ENCODE measurements at places on chromosomes 5 and 9.

DNA sequence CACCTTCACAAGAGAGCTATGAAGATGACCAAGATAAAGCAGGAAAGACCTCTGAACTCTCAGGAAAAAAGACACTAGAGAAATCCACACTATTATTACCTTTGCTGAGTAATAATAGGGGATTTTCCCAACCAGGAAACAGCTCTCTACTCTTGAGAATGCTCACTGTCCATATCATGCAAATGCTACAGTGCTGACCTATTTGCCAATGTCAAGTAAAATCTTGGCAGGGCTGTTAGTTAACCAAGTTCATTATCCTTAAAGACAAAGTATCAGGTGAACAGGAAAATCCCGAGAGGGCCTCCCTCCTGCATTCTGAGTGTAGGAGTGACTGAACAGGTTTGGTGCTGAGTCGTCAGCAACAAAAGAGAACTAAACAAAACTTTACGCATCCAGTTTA, 306.6 kb downstream of the ACTL7B start:
- DNase-seq = no peak

DNA sequence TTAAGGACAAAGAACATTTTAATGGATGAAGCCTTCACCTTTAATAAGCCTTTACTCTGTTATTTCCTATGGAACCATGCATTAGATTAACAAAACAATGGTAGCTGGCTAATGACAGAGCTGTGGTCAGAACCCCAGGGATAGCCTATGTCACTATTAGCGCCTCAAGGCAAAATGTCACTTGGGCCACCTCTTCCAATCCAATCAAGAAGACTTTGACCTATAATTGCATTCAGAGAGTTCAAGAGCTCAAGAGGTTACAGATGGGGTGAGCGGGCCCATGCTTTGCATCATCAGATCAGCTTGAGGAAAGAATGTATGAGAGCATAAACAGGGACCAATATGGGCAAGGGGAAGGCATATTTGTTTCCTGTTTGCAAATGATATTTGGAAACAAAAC, 425.1 kb downstream of the ARHGEF28 start:
- DNase-seq = no peak

GRCh38 chr5:94744906-94745305, 126.4 kb downstream of the SLF1 start:
- DNase-seq = no peak

- no peak for DNase-seq
Observed at GRCh38 chr9:123482295-123482968, 126.4 kb downstream of the CRB2 start.

DNA sequence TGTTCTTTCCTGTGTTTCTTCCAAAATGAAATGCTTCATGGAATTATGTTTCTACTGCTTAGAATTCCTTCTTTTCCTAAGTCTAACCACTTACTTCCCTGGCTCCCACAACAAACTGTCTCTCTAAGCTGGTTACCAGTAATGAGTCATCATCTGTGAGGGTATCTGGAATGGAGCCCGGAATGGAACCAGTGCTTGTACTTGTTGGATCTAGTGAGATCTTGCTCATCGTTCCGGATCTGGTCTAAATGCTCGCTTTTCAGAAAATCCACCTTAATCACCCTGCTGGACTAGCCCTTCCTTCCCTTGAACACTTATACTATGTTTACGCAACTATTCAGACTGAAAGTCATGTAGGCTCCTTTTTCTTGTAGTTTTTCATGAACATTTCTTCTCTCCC, 184.8 kb downstream of the PBX3 start:
- no peak for DNase-seq

- no peak for DNase-seq
Observed at GRCh38 chr5:66904189-66904588, 292.4 kb downstream of the CD180 start.

GRCh38 chr5:175479125-175479881, 943 bp downstream of the SFXN1 start:
- no peak for DNase-seq

GRCh38 chr5:78638973-78639669, 9.5 kb downstream of the LHFPL2 start:
- no peak for DNase-seq

GRCh38 chr5:135240781-135241360, 158.2 kb downstream of the MACROH2A1 start:
- no peak for DNase-seq

DNA sequence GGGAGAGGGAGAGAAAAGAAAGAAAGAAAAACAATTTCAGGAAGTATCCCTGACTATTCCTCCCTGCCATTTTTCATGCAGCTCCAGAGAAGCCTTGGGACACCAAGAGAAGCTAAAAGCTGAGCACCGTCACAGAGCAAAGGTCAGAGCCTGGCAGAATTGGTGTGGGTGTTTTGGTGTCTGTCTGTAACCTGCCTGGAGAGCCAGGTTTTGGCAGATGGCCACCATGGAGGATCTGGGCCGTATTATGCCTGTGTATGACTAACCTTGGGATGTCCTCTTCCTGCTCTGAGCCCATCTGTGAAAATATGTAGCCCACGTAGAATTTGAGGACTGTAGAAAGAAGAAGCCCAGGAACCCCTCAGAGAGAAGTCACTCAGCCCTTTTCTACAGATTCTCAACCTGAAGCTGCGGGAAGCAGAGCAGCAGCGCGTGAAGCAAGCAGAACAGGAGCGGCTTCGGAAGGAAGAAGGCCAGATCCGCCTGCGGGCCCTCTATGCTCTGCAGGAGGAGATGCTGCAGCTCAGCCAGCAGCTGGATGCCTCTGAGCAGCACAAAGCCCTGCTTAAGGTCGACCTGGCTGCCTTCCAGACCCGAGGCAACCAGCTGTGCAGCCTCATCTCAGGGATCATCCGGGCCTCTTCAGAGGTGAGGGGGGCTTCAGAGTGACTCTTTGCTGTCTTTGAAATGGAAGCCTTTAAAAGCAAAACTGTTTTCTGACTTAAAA, 18.8 kb downstream of the GLE1 start:
- no peak for DNase-seq

DNA sequence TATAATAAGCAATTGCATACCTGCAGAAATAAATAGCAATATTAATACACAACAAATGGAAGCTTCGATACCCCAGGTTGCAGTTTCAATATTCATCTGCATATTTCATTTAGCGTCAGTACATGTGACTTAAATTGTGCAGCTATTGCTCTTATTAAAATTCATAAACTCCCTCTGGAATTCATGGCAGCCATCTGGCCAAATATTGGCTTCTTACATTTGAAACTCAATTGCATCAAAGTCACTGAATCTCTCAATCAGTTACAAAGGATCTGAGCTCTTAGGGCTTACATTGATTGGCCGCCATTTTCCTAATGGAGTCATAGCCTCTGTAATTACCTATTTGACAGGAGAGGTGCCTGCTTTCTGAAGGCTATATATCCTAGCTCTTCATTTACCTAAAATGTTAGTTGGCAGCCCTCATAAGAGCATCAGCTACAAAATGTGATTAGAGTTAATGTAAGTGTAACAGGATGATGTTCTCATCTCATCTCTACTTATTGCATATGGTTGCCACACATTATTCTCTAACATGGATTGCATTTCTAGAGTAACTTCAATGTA, 453.5 kb downstream of the CAAP1 start:
- DNase-seq = no peak

DNA sequence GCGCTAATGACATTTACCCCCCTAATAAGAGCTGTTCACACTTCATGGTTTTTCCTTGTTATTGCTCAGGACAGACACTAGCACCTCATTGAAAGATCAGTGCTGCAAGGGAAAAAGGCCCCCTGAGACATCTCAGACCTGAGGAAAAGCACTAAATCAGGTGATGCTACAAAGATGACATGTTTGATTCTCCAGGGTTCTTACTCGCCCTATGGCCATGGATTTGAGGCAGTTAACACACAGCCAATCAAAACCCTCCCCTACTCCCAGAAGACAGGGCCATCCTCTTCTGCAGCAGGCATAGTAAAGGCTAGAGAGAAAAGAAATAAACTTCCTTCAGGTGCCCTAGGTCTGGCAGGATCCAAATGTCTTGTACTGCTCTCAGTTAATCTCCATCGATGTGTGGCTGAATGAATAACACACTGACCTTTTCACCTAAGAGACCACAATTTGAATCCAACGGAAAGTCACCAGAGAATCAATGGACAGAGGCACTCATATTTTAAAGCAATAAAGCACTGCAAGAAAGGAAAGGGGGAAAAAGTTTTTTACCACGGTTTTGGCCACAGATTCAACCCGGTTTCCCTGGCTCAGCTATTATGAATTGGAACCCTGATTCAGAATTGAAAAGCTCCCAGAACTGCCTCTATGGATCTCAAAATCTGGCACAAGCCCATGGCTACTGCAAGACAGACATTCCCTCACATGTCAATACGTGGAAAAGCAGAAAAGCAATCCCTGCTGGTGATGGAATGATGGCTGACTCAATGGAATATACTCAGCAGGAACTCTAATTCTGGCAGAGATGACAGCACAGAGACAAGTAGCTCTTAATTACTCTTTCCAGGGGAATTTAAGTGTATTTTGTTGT, 329.5 kb downstream of the BNC2 start:
- DNase-seq = no peak

DNA sequence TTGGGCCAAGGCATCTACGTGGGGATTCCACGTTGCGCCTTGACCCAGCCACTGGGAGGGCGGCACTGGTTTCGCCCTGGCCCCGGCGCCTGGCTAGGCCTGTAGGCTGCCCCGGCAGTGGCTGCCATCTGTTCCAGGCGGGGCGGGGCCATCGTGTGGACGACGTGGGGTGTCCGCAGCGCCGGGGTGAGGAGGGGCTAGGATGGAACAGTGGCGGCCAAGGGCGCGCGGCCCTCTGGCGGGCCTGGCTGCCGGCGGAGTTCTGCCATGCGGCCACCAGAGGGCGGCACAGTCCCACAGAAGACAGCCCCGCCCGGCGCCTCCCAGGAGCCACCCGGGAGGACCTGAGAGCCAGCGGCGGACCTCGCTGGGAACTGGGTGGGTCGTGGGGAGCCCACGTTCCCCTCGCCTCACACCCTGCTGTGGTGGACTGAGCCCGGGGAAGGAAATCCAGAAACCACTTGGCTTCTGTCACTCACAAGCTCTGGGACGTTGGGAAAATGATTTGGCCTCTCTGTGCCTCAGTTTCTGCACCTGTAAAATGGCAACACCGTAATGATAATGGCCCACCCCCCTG, 22.6 kb upstream of the RAPGEF1 start:
- DNase-seq = peak; percentile 52

DNA sequence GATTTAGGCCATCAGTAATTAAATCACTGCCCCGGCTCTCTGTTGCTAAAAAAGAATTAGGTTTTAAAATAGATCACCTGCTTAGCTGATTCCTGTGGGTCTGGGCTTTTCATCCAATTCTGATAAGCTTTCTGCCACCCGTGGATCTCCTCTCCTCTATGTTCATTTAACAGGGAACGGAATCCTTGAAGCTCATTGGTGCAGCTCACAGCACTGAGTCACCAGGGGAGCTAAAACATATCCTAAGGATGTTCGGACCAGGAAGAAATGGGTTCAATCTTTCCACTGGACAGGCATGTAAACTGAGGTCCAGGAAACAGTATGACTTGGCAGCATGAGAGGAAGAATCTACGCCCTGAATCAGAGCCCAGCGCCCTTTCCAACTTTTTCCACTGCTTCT, 267.1 kb upstream of the GRIA1 start:
- DNase-seq = no peak

DNA sequence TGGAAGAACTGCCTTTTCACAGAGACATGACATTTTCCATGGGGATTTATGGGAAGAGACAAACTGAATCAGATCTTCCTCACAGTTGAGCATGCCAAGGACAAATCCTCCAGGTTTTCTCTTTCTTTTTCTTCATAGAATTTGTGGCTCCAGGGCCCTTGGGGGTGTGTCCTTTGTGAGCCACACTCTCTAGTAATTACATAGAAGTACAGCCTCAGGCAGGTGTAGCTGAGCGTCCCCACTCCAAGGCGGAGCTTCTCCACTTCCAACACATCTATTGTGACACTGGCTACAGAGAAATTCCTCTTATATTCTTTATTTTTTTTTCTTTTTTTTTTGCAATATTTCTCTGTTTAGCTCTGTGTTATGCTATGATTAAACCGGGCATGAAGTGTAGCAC, 420.5 kb upstream of the CD180 start:
- DNase-seq = no peak

DNA sequence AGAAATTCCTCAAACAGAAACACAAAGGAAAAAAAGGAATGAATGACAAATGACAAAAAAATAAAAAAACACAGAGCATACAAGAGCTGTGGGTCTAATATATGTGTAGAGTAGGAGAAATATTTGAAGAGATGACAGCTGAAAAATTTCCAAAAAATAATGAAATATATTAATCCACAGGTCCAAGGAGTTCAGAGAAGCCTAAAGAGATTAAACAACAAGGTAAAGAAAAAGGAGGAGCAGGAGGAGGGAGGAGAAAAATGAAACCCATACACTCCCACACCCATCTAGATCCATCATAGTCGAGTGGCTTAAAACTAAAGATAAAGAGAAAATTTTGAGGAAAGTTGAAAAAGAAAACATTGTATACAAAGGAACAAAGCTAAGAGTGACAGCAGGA, 182.4 kb upstream of the MAP3K1 start:
- no peak for DNase-seq

GRCh38 chr5:64147849-64148441, 17.7 kb upstream of the RNF180 start:
- DNase-seq = no peak

GRCh38 chr5:72681781-72682180, 134.7 kb upstream of the TNPO1 start:
- no peak for DNase-seq

GRCh38 chr5:5700549-5700948, 278.1 kb downstream of the ICE1 start:
- no peak for DNase-seq

- no peak for DNase-seq
Observed at GRCh38 chr9:6842584-6842947, 84.8 kb downstream of the KDM4C start.

DNA sequence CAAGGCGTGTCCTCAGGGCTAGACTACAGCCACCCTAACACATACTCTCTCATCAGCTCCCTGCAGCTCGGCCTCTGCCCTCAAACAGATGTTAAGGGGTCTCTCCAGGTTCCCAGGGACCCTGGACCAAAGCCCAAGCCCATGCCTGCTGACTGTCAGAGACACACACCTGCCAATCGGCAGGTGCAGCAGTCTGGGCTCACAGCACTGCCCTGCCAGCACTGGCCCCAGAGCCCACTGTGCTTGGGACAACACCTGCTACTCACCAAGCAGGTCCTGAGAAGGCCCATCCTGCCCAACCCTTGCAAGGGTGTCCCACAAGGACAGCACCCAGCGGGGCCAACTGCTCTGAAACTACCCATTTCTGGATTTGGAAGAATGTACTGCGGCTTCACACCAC, 20.2 kb upstream of the ZDHHC11 start:
- no peak for DNase-seq
